Mammary microvascular endothelial cell (primary cell): ENCODE measurements at places on chromosomes 5 and 9. TPM values are rescaled to one million over a fixed set of nuclear protein-coding genes. Genes with fewer than 3 reads are reported as not detected.

KIF20A gene
- total RNA-seq: 78.7 and 83.2 TPM in 2 replicates

IFNA2 gene
- total RNA-seq: not detected in 2 replicates

IL9 gene
- not detected in 2 replicates for total RNA-seq

IFNA21 gene
- not detected in 2 replicates for total RNA-seq

IRX4 gene
- not detected in 2 replicates for total RNA-seq
